Skin of body (tissue), 3 donors: ENCODE measurements at places on chromosomes 12 and 14. TPM values are rescaled to one million over a fixed set of nuclear protein-coding genes. Genes with fewer than 3 reads are reported as not detected.

Gene GALNT16
- total RNA-seq, result 18.1 TPM

Gene MANSC1
- total RNA-seq, result 3.4 TPM

Gene FOXA1
- total RNA-seq, result 0.59 TPM

Gene HOXC10
- 2.6 TPM for total RNA-seq

Gene IGF1
- 14.0 TPM for total RNA-seq

Gene SYNE3
- 13.9 TPM for total RNA-seq

Gene GLIPR1L2
- total RNA-seq, result 2.1 TPM

Gene RIPK3
- total RNA-seq, result 5.6 TPM

Gene SCNN1A
- total RNA-seq, result 10.2 TPM

Gene LRP1-AS
- total RNA-seq, result not detected

Gene GNS
- 62.0 TPM for total RNA-seq

Gene DLGAP5
- total RNA-seq, result 13.7 TPM

Gene KRT74
- total RNA-seq, result 133 TPM

Gene C1R
- 78.8 TPM for total RNA-seq

DNA sequence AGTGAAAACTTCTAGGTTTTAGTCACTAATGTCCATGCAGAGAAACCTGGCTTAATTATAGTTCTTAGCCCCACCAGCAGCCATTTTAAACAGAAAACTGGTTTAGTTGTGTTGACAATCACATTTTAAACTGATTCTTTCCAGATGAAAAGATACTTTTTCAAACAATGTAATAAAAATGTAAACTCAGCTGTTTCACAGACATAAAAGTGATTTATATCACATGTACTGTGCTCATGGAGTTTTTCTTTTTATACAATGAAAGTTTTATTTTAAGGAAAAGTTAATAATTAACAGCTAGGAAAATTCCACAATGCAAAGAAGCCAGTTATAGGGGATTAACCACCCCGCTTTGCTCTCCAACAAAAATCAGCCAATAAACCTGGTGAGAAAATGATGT is 129.7 kb downstream of the PAX9 start:
- DNase-seq, result no peak

DNA sequence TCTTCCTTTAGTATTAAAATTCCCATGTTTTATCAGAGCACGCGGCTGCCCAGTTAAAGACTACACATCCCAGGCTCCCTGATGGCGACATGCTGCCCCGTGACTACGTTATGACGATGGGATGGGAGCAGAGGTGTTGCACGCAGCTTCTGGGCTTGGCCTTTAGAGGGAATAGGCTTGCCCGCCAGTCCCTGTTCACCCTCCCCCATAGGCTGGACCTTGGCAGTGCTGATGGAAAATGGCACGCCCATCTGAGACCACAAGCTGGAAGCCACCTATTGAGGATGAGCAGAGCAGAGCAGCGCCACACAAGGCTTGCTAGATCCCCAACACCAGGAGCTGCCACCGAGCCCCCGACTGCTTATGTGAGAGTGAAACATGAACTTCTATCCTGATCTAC is 24.7 kb downstream of the TTC7B start:
- DNase-seq, result no peak

GRCh38 chr12:11669348-11669747 is 19.9 kb downstream of the ETV6 start:
- no peak for DNase-seq

- DNase-seq, result no peak
Observed at GRCh38 chr14:105126981-105127329, 41.6 kb downstream of the JAG2 start.

DNA sequence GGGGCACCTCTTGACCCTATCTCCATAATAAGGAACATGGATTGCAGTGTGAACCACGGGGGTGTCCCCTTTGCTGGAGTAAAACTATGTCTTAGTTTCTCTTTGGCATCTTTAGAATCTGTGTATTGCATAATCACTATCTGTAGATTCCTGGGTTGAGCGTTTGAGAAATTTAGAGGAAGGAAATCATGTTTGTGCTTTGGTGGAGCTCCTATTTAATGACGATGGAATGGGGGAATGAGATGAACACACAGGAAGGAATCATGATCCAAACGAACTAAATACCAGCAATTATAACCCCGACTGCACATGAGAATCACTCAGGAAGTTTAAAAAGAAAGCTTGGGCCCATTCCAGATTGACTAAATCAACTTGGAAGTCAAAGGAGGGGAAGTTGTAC is 1.3 kb upstream of the MYG1 start:
- DNase-seq, result no peak

- DNase-seq, result peak; percentile 28
Observed at GRCh38 chr12:121668750-121669520, 519 bp downstream of the MORN3 start.

DNA sequence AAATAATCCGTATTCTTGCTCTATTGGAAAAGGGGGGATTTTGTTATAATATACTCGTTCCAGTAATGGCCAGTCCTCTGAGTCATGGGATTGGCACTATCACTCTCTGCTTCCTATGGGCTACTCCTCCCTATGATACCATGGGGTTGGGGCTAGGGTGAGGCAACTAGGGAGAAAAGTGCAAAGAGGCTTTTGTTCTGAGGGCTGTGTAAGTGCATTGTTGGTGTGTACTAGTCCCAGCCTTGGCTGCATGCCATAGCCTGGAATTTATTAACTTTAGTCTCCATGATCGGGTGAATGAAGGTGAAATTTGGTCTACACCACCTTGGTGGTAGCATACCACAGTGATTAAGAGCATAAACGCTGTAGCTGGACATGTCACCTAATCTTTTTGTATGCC is 247.6 kb downstream of the RPAP3 start:
- DNase-seq, result no peak

DNA sequence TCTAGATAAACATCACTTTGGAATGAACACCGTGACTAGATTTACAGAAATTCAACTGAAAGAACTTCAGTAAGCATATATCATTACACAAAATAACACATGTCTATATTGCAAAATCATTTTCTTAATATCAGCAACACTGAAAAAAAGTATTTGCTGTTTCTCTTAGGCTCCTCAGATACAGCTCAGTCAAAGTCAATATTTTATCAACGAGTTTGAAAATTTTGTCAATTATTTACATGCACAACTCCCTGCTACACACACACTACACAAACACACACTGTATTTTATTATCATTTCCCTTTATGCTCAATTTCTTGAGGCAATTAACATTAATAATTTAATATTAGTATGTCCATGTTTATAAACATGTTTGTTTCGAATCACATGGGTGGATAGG is 3.8 kb downstream of the PZP start:
- no peak for DNase-seq

DNA sequence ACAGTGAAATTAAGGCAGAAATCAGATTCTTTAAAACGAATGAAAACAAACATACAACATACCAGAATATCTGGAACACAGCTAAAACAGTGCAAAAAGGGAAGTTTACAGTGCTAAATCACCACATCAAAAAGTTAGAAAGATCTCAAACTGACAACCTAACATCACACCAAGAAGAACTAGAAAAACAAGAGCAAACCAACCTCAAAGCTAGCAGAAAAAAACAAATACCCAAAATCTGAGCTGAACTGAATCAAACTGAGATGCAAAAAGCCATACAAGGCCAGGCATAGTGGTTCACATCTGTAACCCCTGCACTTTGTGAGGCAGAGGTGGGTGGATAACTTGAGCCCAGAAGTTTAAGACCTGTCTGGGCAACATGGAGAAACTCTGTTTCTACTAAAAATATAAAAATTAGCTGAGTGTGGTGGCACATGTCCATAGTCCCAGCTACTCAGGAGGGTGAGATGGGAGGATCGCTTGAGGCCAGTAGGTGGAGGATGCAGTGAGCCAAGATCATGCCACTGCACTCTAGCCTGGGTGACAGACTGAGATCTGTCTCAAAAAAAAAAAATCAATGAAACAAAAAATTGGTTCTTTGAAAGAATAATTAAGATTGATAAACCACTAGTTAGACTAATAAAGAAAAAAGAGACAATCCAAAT is 33.2 kb upstream of the LDHB start:
- no peak for DNase-seq

DNA sequence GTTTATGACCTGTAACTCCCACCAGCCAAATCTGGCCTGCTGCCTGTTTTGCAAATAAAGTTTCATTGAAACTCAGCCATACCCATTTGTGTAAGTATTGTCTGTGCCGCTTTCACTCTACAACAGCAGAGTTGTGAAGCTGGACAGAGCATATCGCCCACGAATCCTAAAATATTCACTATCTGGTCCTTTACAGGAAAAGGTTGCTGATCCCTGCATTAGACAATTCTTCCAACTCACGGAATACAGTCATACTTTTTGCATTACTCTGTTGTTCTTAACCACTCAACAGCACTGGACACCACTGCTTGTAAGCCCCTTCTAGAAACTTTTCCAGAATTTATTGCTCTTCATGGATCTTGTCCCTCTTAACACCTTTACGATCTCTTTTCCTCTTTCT is 435.4 kb downstream of the EGLN3 start:
- no peak for DNase-seq

DNA sequence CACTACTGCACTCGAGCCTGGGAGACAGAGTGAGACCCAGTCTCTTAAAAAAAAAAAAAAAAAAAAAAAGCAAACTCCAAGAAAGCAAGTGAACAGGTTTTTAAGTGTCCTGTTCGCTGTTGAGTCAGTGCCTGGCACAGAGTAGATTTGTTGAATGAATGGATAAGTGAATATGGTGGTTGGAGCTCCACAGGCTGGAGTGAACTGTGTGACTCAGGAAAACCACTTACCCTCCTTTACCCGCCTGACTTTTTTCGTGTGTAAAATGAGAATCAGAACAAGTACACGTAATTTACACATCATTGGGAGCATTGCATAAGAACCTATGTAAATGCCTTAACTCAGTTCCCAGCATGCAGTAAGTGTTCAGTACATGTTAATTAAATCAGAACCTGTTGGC is 24.0 kb upstream of the ESRRB start:
- no peak for DNase-seq

- no peak for DNase-seq
Observed at GRCh38 chr12:90245391-90245790, 536.8 kb upstream of the ATP2B1 start.

DNA sequence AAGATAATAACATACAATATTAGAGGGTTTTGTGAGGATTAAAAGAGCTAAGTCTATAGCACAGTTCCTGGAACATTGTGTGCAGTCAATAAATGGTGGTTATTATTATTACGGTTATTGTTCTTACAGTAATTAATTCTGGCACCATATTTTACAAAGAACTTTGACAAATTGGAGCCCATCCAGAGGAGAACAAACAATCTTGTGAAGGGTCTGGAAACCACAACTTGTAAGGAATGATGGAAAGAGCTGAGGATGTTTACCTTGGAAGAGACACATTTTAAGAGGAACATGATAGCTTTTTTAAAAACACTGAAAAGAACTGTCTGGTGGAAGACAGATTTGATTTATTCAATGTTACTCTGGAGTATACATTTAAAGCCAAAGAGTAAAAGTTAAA is 150.5 kb upstream of the KRR1 start:
- no peak for DNase-seq

DNA sequence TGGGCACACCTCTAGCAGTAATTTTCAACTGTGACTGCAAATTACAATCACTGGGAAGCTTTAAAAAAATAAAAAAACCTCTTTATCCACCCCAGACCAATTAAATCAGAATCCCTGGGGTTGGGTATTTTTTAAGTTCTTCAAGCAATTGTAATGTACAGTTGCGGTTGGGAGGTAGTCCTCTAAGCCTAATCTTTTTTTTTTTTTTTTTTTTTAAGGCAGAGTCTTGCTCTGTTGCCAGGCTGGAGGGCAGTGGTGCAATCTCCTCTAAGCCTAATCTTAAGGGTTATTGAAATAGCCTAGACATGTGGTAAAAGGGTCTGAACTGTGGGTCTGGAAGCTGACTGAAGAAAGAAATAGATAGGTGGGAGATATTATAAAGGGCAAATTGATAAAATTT is 230.5 kb downstream of the AKAP6 start:
- DNase-seq, result no peak

- no peak for DNase-seq
Observed at GRCh38 chr12:68978678-68979077, 45.7 kb upstream of the CPM start.

DNA sequence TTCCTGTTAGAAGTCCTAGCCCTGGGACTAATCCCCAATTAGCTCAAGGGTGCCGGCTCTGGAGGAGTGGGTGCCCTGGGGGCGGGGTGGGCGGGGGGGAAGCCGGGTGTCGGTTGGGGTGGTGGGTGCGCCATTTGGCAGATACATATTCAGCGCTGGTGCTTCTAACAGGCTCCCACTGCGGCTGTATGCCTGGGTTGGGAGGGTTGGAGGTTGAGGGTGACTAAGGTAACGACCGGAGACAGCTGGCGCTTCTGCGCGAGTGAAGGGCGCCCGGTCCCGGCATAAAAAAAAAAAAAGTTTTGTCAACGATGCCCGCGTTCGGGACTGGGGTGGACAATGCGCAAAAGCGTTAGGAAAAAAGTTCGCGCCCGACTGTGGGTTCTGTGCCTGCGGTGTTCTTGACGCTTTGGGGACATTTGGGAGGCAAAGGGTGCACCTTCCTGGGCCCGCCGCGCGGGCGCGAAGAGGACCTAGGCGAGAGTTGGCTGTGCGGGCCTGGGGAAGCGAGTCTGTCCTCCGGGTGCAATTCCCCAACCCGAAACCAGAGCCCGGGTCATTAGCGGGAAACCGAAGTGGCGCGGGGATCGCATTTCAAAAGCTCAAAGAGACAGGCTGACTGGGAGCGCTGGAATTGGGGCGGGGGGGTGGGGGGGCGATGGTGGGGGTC is 19.2 kb downstream of the TBX3 start:
- no peak for DNase-seq

DNA sequence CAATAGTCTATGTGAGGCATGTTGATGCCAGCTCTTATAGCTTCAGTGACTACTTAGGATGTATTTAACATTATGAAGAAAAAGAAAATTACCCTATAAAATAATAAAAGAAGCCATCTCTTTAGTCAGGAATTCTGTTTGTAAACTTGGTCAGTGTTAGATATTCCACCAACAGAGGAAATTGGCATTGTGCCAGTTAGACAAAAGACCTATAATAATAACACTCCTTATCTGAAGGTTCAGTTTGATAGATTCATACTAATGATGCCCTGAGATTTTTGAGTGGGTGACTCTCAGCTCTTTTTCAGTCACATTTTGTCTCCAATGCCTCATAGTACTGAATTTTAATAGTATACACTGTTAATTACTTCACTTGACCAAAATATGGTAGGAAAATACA is 6.6 kb downstream of the SYT10 start:
- no peak for DNase-seq

- no peak for DNase-seq
Observed at GRCh38 chr14:100989924-100990323, 86.4 kb upstream of the RTL1 start.

DNA sequence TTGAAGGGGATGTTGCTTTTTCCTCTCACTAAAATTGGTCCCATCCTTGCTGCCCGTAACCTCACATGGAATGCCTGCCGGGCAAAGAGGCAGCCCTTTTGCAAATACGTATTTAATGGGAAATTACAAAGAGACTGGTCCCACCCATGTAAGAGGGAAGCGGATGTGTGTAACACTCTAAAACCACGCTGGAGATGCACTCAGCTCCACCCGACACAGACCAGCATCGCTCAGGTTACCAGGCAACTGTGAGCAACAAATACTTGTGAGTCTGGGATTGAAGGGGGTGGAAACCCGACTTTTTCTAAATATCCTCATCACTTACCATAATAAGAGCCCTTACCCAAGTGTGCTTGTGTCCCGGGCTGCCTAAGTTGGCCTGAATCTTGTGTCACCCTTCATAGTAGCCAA is 47.7 kb downstream of the ELK3 start:
- peak; percentile 34 for DNase-seq

- no peak for DNase-seq
Observed at GRCh38 chr12:104718304-104718929, 239.7 kb downstream of the SLC41A2 start.

GRCh38 chr12:109896188-109896587 is 3.9 kb upstream of the TCHP start:
- no peak for DNase-seq
